Kidney tubule cell (primary cell): ENCODE measurements at places on chromosomes 16 and 17.

DNA sequence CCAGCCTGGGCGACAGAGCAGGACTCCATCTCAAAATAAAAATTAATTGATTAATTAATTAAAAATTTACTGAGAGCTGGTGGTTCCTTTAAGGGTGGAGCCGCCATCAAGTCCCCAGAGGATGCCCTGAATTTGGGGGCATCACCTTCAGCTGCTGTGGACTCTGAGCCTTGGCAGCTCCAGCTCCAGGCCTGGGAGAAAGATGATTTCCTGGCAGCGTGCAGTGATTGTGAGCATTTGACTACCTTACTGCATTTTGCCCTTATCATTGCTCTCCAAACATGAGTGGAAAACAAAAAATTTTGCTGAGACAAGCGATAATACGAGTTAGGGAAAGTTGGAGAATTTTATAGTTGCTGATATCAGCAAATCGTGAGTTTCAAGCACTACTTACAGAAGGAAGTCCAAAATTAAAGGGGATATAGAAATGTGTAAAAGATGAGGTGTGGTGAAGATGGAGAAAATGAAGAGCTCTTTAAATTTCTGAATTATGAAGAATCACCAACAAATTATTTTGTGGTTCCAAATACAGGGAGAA lies 2.6 kb upstream of the ITGAD start:
- no peak for DNase-seq

GRCh38 chr17:80443916-80444643 lies 29.1 kb downstream of the ENDOV start:
- DNase-seq, result no peak

GRCh38 chr17:64252831-64253230 lies 10.2 kb downstream of the TEX2 start:
- no peak for DNase-seq

- DNase-seq, result peak; percentile 70
Observed at GRCh38 chr16:11141409-11142260, 114.4 kb downstream of the SOCS1 start.

- DNase-seq, result peak; percentile 75
Observed at GRCh38 chr17:50531428-50532025, 1.0 kb upstream of the EPN3 start.

DNA sequence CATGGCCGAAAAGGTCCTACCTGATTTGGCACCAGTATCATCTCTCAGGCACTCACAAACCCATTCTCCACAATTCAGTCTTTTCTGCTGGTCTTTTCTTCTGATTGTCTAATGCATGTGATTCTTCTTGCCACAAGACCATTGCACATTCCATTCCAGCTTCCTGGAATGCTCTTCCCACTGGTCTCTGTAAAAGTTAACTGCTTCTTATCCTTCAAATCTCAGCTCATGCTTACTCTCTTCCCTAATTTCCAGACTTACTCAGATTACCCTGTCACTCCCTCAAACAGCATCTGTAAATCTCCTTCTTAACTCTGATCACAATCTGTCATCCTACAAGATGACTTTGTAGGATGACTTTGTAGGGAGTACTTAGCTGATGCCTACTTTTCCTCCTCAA lies 320.2 kb downstream of the MAP2K6 start:
- peak; percentile 38 for DNase-seq

GRCh38 chr17:37826497-37827430 lies 81.9 kb upstream of the HNF1B start:
- DNase-seq, result no peak

- DNase-seq, result no peak
Observed at GRCh38 chr16:11350921-11351335, 5.7 kb downstream of the RMI2 start.

- DNase-seq, result no peak
Observed at GRCh38 chr16:48636521-48636920, 26.5 kb upstream of the N4BP1 start.

- peak; percentile 37 for DNase-seq
Observed at GRCh38 chr17:17783116-17783824, 53.5 kb downstream of the SREBF1 start.

DNA sequence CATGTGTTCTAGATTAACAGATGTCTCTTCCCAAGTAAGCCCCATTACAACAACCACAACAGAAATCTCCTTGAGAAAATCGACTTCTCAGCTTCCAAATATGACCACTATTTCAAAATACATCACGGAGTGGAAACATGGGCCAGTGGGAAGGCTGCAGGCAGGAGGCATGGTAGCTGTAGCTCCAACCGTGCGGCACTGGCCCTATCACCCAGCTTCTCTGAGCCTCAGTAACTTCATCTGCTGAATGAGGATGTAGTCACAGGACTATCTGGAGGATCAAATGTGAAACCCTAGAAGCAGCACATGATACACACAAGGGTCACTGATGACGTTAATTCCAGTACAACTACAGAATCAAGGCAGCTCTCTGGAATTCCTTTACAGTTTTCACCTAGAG lies 112.2 kb downstream of the VPS53 start:
- DNase-seq, result no peak

GRCh38 chr16:22670551-22671041 lies 143.4 kb upstream of the HS3ST2 start:
- DNase-seq, result no peak

- no peak for DNase-seq
Observed at GRCh38 chr16:88526906-88527185, 43.4 kb upstream of the ZC3H18 start.

DNA sequence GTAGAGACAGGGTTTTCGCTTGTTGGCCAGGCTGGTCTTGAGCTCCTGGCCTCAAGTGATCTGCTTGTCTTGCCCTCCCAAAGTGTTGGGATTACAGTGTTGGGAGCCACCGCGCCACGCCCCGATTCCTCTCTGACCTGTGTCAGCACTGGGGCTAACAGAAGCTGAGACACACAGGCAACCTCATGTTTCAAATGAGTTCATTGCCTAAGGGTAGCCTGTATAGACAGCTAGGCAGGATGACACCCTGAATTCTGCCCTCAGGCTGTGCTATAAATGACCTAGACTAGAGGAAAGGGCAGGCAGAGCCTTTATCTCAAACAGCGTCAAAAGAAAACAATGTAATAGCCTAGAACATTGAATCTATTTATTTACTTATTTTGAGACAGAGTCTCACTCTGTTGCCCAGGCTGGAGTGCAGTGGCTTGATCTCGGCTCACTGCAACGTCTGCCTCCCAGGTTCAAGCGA lies 2.3 kb upstream of the CDK3 start:
- DNase-seq, result no peak
